Inflammatory macrophage treated with lipopolysaccharide for 4 hours (primary cell): ENCODE measurements at places on chromosomes 12 and 14.

- DNase-seq = no peak
These were observed 20.5 kb downstream of the PPHLN1 start for GRCh38 chr12:42346403-42347002.

GRCh38 chr12:118330421-118331018 lies 42.2 kb downstream of the TAOK3 start:
- DNase-seq = peak; percentile 86

- DNase-seq = no peak
These were observed 49.4 kb downstream of the DGLUCY start for GRCh38 chr14:91163316-91163715.

DNA sequence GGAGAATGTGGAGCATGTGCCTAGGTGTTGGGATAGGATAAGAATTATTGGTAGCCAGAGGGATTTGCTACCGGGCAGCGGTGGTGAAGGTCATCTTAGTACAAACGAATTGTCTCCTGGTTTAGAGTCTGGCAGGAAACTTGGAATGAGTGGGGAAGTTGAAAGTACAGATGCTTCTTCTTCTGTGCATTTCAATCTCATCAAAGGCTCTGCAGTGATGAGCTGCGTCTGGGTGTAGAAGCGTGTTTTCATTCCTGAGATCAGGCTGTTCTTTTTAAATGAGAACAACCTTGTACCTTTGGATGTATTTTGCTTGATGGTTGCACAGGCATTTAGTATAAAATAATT lies 2.1 kb downstream of the WNK1 start:
- DNase-seq = peak; percentile 15

DNA sequence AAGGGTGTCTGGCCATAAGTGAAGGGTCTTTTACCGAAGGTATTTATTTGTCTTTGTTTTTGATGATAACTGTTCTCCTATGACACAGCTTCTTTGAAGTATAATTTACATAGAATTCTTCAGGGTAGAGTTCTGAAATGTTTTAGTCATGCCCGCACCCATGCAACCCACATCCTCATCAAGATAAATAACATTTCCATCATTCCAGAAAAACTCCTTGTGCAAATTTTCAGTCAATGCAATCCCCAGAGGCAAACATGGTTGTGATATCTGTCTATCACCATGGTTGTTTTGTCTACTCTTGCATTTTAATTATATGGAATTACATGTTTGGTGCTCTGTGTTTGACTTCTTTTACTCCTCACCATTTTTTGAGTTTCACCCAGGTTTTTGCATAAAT lies 837.8 kb downstream of the AACS start:
- DNase-seq = no peak

DNA sequence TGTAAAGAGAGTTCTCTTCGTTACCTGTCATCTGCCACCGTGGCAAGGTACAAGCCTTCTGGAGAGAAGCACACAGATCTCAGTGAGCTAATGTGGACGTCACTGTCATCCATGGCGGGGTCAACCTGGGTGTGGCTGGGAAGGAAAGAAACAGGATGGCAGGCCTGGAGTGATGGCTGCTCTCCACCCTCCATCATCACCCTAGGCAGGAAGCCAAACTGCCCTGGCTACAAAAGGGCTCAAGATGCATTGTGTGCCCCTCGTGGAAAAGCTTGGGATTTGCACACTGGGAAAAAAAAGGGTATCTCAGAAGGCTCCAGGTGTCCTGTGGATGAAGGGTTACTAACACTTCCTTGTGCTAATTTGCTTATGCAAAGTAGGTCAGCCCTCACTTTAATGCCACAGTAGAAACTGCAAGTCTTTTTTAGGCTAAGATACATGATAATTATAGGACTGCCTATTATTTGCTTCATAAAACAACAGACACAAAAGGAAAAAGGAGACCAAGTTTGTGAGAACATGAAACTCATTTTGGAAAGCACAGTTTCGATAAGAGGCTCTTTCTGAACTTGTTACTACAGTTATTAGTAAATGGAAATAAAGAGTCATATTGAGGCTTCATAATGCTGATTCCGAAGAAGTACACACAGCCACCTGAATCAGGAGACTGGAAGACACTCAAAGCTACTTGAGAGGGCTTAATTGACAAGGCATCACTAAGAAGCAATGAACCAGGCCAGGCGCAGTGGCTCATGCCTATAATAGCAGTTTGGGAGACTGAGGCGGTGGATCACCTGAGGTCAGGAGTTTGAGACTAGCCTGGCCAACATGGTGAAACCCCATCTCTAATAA lies 18.9 kb downstream of the RFC5 start:
- DNase-seq = no peak

DNA sequence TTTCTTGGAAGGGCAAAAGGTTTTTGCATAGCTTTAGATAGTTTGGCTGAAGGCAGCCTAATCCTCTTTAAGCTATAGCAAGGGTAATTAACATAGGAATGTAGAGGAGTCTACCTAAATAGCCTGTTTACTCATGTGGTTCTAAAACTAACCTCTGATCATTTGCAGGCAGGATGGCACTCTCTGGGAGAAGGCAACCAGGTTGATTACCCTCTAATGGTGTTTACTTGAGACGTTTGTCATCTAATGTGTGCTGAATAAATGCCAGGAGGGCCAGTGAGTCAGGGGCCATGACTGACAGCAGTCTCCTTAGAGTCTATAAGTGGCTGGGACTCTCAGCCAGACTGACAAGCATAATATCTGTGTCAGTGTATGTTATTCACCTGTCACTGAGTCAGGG lies 286.4 kb downstream of the PCNX1 start:
- DNase-seq = no peak

- peak; percentile 71 for DNase-seq
These were observed 280.6 kb downstream of the NRXN3 start for GRCh38 chr14:78450669-78451318.

GRCh38 chr12:10191865-10192264 lies 13.0 kb downstream of the TMEM52B start:
- DNase-seq = no peak

- DNase-seq = no peak
These were observed 588 bp downstream of the PIK3C2G start for GRCh38 chr12:18261906-18262305.

DNA sequence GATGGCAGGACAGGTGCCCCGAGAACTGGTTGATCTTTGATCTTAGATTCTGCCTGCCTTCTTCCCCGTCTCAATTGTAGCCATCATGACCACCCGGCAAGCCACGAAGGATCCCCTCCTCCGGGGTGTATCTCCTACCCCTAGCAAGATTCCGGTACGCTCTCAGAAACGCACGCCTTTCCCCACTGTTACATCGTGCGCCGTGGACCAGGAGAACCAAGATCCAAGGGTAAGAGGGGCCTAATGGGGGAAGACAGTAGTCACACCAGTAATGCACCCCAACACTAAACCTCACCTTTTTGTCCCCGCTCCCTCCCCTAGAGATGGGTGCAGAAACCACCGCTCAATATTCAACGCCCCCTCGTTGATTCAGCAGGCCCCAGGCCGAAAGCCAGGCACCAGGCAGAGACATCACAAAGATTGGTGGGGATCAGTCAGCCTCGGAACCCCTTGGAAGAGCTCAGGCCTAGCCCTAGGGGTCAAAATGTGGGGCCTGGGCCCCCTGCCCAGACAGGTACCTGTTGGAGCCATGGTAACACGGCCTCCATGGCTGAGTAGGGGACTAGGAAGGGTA lies 556 bp downstream of the TROAP start:
- DNase-seq = no peak

DNA sequence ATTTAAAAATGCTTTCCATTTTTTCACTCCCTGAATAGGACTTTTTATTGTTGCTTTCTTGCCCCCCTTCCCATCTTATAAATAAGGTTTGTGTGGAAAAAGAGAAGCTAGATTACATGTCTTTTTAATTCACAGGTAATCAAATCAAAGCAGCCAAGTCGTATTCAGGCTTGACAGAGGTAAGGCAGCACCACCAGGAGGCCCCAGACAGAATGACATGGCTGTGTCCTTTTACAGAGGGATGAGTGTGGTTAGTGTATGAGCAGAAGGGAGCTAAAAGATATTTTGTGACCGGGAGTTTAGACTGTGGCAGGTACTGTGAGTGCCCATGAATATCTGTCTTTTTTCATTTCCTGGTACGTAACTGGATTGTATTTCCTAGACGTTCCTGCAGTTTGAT lies 596.1 kb downstream of the ETNK1 start:
- DNase-seq = no peak

DNA sequence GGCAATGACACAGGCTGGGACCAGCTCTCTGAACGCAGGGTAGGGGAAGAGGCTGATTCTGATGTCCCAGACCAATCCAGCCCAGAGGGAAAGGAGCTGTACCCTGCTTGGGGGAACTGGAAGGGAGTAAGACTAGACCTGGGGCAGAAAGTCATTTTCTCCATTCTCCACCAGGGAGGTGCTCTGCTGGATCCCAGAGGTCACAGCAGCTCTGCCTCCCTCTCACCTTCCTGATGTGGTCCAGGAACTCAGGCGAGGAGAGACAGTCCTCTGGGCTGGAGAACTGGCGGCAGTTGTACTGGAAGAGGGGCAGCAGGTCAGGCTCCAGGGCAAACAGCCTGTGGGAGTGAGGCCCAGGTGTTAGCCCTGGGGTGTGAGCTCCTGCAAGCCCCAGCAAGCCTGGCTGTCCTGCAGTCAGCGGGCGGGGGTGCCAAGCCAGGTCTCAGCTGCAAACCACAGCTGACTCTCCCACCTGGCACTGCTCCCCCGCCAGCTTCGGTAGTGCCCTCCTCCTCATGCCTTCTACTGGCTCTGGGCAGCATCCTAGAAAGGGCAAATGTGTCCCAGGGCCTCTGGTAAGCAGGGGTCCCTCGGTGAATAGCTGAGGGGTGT lies 1.9 kb downstream of the NGB start:
- DNase-seq = no peak

GRCh38 chr12:58252914-58253313 lies 311.5 kb downstream of the ATP23 start:
- no peak for DNase-seq

DNA sequence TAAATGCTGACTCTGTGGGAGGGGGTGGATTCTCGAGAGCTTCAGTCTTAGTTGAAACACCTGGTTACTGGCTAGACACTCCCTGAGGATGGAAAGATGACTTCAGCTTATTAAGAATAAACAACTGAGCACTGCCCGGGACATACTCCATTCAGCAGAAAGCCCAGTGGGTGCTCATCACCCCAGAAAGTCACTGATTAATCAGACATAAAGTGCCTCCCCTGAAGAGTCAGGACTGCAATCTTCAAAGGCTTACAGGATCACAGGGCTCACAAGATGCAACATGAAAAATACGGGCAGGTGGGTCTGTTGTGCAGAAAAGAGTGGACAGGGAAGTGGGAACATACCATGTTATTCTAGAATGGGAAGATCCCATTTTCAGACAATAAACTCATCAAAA lies 207.0 kb downstream of the CALM1 start:
- no peak for DNase-seq

DNA sequence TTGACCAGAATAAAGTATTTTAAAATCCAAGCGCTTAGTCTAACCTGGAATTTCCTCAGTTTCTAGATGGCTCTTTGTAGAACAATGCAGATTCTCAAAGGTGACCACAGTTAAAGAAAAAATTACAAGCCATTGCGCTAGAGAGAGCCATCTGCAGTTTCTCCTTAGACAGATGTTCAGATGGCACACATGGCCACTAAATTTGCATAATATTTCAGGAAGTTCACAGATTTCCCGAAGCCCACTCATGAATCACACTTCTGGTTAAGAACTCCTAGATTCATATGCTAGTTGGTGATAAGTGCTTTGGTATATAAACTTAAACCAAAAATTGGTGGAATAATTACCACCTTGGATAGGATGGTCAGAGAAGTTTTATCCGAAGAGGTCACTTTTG lies 749 bp downstream of the AKAP3 start:
- peak; percentile 86 for DNase-seq

- no peak for DNase-seq
These were observed 174.0 kb upstream of the DIO2 start for GRCh38 chr14:80385336-80385735.

GRCh38 chr12:61490526-61491498 lies 769.4 kb upstream of the USP15 start:
- DNase-seq = no peak

DNA sequence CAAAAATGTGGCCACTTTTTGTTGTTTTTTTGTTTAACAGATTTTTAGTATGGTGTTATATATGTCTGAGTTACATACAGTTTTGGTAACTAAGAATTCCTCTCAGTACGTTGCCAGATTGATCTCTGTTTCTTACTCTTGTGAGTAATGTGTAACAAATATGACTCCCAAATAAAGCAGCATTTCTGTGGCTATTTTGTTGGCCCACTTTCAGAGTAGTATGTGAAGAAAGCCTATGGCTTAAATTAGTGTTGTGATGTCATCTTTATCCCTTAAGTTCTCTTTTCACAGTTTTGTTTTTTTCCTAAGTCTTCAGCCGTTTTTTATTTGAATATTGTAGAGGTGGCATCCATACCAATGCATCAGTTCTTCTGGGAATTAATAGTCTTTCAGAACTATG lies 10.7 kb downstream of the PCNX4 start:
- peak; percentile 85 for DNase-seq

DNA sequence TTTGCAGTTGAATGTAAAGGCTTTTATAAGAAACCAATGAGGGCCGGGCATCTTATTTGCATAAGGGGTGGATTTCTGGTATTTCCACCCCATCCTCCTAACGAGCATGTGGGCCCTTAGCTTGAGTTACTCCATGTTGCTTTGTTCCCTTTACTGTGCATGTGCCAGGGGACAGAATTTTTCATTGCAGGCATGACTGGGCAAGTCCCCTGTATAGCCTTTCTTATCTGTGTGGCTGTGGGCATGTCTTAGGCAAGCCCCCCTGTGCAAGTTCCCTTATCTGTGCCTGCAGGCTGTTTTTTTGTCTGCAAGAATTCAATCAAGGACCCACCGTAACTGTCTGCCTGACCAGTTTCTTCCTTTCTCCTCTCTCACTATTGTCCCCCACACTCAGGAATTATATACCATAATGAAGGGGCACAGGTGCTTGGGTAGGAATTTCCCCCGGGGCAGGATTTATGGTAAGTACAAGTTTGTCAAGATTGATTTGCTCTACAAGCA lies 152.2 kb upstream of the CNOT2 start:
- no peak for DNase-seq

DNA sequence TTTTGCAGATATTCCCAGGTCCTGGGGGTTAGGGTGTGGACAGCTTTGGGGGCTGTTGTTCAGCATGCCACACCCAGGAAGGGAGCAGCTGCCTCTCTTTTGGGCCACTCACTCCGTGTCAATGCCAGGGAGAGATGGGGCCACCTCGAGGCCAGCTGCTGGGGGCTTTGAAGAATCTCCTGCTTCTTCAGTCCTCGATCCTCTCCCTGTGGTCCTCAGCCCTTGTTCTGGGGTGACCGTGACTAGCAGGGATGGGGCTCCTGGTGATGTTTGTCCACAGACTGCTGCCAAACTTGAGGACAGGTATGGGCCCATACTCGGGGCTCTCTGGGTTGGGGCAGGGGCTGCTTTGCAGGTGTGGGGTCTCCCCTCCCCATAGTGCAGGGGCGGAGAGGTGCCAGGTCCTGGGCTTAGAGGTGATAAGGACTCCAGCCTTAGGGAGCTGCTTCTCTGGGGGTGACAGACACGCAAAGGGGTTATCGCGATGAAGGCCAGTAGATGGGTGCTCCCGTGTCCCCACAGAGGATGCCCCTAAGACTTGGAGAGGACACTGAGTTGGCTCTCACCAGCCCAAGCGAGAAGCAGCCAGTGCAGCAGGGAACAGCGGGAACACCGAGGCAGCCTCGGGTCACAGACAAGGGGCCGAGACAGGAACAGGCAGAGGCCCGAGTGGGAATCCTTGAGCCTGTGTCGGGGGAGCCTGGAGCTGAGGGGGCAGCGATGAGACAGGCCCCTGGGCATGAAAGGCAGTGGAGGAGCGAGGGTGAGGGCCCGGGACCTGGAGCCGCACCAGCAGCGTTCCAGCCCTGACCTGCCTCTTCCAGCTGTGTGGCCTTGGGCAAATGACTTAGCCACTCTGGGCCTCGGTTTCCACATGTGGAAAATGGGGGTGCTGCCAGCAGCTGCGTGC lies 11.1 kb downstream of the RFLNA start:
- DNase-seq = no peak

- DNase-seq = no peak
These were observed 9.2 kb upstream of the CCDC196 start for GRCh38 chr14:66476964-66477363.
